ENCODE measurements at places on chromosomes 1 and 21. TPM values are rescaled to one million over a fixed set of nuclear protein-coding genes. Genes with fewer than 3 reads are reported as not detected.

COL16A1 gene
- total RNA-seq, result 116 TPM

IVNS1ABP gene
- 23.5 TPM for total RNA-seq

PARK7 gene
- 185 TPM for total RNA-seq

TEX38 gene
- total RNA-seq, result 0.29 TPM

TAS1R3 gene
- 0.50 TPM for total RNA-seq

KHDRBS1 gene
- 108 TPM for total RNA-seq

MCOLN2 gene
- total RNA-seq, result 3.5 TPM

MTARC2 gene
- 6.1 TPM for total RNA-seq

DDR2 gene
- total RNA-seq, result 271 TPM

TCP10L gene
- 0.17 TPM for total RNA-seq

CDC42BPA gene
- total RNA-seq, result 47.8 TPM

ERI3 gene
- total RNA-seq, result 61.0 TPM

CD53 gene
- total RNA-seq, result not detected

OR2T2 gene
- total RNA-seq, result not detected

S1PR1 gene
- total RNA-seq, result 22.0 TPM

HNRNPR gene
- 43.7 TPM for total RNA-seq

BARHL2 gene
- not detected for total RNA-seq

NPHS2 gene
- total RNA-seq, result not detected

Measured in smooth muscle cell of trachea (primary cell).